ENCODE measurements at places on chromosomes 2 and 18.

- DNase-seq, result no peak
Measured at GRCh38 chr2:241198381-241199279, 10.2 kb downstream of the ANO7 start.

- DNase-seq, result no peak
Measured at GRCh38 chr2:213172641-213173040, 21.2 kb upstream of the IKZF2 start.

DNA sequence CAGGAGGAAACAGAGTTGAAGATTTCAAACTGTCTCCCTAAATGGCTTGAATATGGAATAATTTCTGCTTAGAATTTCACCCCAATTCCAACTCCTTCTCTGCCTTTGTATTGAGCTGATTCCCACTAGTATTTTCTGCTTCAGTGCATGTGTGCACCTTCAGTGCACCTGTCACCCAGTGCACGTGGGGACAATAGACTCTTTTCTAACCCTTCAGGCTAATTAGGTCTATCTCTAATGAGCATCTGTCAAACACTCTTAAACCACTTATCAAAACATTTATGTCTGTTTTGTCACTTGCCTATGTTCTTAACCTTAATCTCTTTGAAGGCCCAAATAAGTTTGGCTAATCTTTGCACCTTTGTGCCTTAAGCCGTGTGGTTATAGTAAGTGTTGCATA is 232.0 kb upstream of the NETO1 start:
- no peak for DNase-seq

- no peak for DNase-seq
Measured at GRCh38 chr18:55996717-55997116, 408.7 kb upstream of the TCF4 start.

GRCh38 chr2:204415406-204416181 is 129.7 kb upstream of the PARD3B start:
- DNase-seq, result no peak

DNA sequence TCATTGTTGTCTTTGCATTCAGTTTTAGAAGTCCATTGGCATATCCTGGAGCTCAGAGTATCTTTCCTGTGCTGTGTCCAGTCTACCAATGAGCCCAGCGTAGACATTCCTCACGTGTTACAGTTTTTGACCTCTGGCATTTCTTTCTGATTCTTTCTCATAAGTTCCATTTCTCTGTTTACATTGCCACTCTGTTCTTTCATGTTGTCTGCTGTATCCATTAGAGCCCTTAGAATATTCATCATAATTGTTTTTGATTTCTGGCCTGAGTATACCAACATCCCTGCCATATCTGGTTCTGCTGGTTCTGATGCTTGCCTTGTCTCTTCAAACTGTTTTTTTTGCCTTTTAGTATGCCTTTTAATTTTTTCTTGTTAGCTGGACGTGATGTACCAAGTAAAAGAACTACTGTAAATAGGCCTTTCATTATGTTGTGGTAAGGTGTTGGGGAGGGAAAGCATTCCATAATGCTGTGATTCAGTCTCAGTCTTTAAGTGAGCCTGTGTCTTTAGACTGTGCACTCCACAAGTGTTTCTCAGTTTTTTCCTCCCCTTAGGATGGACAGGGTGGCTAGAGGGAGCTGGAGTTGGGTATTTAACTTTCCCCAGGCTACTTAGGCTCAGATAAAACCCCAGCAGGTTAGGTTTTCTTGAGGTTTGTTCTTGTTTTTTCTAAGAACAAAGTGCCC is 35.6 kb downstream of the CEP192 start:
- peak; percentile 74 for DNase-seq

- DNase-seq, result peak; percentile 18
Measured at GRCh38 chr2:135052997-135053474, 944 bp downstream of the RAB3GAP1 start.

DNA sequence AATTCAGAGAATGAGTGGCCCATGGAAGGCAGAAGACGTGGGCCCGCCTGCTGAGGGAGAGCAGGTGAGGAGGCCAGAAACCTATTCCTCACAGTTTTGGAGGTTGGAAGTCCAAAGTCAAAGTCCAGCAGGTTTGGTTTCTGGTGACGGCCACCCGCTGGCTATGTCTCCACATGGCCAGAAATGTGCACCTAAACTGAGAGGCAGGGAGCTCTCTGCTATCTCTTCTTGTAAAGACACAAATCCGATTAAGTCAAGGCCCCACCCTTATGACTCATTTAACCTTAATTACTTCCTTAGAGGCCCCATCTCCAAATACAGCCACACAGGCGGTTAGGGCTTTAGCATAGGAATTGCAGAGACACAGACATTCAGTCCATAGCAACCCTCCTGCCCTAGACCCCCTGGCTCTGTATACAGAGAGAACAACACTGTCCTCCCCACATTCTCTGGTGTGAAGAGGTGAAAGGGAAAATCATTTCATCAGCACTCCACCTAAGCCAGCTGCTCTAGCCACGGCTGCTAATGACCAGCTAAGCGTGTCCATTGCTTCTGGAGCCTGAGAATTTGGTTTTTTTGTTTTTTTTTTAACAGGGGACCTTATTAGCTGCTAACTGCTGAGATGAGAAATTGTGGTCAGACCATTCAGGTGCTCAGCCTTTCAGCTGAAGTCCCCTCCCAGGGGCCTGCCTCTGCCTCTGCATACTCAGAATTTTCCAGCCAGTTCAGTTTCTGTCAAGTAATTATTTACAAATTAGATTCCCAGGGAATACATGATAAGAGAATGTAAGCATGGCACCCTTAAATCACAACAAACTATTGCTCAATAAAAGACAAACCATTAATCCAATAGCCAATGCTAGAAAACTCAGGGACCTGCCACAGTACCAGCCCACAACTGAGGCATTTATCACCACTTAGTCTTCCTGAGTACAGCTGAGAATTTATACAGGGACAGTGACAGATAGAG is 368.7 kb upstream of the ID2 start:
- DNase-seq, result no peak

GRCh38 chr2:63772061-63772460 is 69.6 kb upstream of the UGP2 start:
- no peak for DNase-seq

DNA sequence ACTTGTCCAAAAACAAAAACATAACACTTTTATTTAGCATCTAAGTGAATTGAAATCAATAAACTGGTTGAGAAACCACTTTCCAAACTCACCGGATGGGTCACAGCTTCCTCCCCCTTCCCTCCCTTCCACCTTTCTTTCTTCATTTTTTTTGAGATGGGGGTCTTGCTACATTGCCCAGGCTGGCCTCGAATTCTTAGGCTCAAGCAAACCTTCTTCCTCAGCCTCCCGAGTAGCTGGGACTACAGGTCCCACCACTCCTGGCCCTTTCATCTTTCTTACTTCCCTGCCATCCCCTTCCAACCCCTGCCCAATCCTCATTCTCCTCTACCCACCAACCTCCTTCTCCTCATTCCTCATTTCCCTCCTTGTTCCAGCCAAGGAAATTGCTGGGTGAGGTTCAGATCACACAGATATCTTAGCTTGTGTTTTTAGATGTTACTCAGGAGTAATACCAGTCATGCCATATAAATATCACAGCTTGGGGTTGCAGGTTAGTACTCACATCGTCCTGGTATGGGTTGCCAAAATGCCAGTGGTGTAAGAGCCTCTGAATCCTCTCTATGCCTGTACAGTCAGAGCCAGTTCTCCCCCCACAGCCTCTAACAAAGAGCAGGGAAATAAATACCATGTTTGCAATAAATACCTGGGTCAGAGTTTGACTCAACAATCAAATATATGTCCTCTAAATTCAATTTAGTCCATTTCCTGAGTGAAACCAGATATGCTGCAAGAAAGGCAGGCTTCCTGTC is 132.7 kb upstream of the NDUFV2 start:
- DNase-seq, result no peak

- no peak for DNase-seq
Measured at GRCh38 chr18:30135938-30136337, 906.6 kb downstream of the DSC3 start.

GRCh38 chr2:54512663-54513362 is 56.7 kb downstream of the SPTBN1 start:
- DNase-seq, result no peak

- DNase-seq, result peak; percentile 31
Measured at GRCh38 chr2:9264301-9264700, 57.7 kb downstream of the ASAP2 start.

- peak; percentile 6 for DNase-seq
Measured at GRCh38 chr2:83817511-83817910, 641.6 kb downstream of the SUCLG1 start.

- DNase-seq, result peak; percentile 27
Measured at GRCh38 chr2:143171817-143172216, 42.6 kb downstream of the ARHGAP15 start.

DNA sequence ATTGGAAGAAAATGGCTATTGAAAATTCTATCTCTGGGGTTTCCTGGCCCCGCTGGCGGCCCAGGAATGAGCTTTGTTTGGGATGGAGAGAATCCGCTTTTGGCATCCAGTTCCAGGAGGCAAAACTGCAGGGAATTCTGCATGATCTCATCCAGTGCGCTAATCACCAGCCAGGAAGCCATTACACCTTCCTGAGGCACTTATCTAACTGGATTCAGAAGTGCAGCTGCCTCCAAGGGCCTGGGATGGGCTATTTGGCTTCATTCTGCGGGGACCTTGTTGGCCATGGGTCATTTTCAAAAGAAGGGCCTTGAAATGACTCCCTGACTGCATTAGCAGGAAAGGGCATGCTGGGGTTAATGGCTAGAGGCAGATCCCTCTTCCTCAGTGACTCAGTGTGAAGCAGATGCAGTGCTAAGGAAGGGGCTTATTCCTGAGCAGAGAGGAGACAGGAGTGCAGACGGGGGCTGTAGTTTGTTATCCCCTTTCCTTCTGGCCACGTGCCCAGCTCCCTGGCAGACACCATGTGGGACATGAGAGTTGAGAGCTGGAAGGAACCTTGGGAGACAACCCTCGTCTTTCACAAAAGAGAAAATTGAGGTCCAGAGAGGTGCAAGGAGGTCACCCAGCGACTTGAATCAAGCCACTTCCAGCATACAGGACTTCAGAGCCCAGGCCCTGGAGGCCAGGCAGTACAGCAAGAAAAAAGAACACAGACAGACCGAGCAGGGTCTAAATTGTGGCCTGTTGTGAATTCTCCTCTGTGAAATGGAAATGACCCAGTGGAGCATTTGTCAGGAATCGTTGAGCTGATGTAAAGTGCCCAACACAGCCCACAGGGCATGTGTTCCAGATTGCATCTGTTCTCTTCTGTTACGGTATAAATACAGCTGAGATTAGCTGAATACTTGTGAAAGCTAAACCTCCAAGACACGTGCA is 161.8 kb downstream of the PRKCE start:
- no peak for DNase-seq

- no peak for DNase-seq
Measured at GRCh38 chr2:122805346-122805745, 1049.9 kb downstream of the TSN start.

- no peak for DNase-seq
Measured at GRCh38 chr2:7867867-7868266, 814.0 kb upstream of the ID2 start.

GRCh38 chr18:3524706-3525105 is 74.7 kb downstream of the TGIF1 start:
- no peak for DNase-seq

DNA sequence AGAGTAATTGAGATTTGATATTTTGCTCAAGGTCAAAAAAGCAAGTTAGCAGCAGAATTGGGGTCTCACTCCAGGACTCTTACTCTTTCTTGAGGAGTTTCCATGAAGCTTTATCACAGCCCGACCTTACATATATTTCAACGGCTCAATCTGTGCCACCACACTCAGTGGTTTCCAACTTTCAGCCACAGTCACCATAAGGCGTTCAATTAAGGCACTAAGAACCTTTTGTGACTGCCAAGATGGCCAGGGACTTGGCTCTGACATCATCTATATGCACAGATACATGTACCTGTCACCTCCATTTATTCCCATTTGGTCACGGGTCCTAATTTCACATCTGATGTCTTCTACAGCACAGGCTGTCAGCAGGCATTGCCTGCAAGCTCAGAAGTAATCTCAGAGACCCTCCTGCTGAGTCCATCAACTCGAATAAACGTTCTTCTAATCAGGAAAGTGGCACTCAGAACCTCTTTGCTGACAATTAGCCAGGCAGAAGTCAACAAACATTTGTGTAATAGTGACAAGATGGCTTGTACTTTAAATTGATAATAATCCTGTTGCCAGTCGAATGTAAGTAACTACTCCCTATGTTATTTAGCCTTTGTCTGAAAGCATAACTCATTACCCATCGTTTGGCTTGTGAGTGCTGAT is 16.1 kb downstream of the DYTN start:
- no peak for DNase-seq

GRCh38 chr2:99854236-99854852 is 288.0 kb downstream of the AFF3 start:
- no peak for DNase-seq

- DNase-seq, result no peak
Measured at GRCh38 chr18:9861933-9862332, 23.8 kb upstream of the TXNDC2 start.
